ENCODE measurements at places on chromosomes 2 and 18.
A peak's percentile ranks its signal among the peaks of the same experiment; 100 is the strongest.

GRCh38 chr18:47912794-47913585, 17.5 kb downstream of the SMAD2 start:
- no peak for DNase-seq

- DNase-seq: no peak
Measured at GRCh38 chr2:30666266-30666874, 140.9 kb downstream of the CAPN13 start.

- DNase-seq: no peak
Measured at GRCh38 chr2:109407276-109408042, 206.3 kb downstream of the SEPTIN10 start.

GRCh38 chr2:218395456-218395825, 4.2 kb upstream of the CTDSP1 start:
- no peak for DNase-seq

DNA sequence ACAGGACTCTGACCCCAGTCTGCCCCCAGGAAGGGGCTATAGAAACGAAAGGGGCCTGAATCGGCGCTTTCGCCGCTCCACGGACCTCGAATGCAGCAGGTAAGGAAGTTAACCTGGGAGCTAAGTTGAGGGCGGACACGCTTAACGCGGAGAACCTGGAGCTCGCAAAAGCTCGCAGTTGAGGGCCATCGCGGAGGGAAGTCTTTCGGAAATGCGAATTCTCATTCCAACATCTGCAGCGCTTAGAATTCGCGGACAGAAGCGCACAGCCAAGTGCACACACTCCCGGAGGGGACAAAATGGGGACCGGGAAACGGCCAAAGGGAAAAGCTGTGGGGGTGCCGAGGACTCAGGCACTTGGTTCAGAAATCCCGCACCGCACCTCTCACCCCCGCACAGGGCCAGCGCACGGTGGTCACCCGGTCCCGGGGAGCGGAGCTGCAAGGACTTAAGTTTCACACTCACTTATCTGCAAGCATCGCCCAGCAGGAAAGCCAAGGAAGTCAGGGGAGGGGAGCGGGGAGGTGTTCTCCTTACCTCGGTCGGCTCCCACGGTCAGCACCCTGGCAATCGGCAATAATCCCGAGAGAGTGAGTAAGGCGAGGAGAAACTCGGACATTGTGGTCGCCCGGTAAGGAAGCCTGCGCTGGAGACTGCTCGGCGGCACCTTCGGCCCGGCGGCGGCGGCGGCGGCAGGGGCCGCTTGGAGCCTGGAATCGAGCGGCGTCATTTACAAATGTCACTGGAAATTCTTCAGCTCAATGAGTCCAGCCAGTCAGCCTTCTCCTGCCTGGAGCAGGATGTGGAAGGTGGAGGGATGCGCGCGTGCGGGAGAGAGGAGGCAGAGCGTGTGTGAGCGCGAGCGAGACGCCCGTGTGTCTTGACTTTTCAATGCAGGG, 456 bp downstream of the LRP1B start:
- peak; percentile 8 for DNase-seq

- DNase-seq: no peak
Measured at GRCh38 chr2:240239325-240239724, 98.9 kb upstream of the OTOS start.

DNA sequence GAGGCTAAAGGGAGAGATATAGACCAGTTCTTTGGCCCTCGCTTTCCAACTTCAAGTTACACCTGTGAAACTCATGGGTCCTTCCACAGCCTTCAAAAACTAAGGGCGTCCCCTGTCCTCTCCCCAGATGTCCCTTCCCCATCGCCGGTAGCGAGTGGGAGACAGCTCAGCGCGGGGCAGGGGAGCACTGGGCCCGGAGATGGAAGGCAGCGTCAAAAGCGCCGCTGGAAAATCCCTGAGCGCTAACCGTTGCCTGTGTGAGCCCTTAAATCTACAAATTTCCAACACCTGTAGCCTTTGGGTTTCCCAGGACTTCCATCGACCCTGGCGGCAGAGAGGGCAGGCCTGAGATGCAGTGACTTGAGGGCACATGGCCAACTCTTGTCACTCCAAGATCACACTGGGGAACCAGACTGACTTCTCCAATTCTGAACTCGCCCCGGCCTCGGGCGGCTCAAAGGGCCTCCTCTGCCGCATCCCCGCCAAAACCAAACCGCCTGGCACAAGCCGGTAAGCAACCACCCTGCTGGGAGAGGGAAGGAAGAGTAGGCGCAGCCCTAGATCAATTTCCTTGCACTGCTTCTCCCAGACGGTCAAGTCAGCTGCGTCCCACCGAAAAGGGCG, 879 bp upstream of the EPAS1 start:
- DNase-seq: peak; percentile 39

DNA sequence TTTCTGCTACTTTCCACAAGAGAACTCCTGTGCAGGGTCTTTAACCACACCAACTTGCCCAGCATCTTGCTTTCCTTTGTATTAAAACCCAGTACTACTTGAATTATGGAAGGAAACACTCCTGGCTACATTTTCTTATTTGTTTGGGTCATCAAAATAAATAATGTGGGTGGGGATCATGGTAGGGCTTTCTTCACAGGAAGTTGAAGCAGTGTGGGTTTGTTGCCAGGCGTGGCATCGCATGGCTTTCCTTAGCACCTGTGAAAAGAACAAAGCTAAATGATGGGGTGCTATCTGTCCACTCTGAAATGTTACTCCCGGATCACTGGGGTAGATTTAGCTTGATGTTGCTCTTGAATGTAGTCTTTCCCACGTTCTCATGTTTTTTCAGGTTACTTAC, 18.7 kb downstream of the ARHGAP25 start:
- DNase-seq: no peak

GRCh38 chr18:73884868-73885267, 262.8 kb downstream of the FBXO15 start:
- no peak for DNase-seq

- no peak for DNase-seq
Measured at GRCh38 chr2:56314796-56315195, 131.0 kb downstream of the CCDC85A start.

GRCh38 chr2:179556425-179556824, 291.8 kb upstream of the SESTD1 start:
- DNase-seq: no peak

- DNase-seq: no peak
Measured at GRCh38 chr2:3073704-3074103, 303.9 kb downstream of the EIPR1 start.

GRCh38 chr2:238286551-238286950, 1.9 kb downstream of the PER2 start:
- DNase-seq: no peak

GRCh38 chr2:19364014-19364413, 5.6 kb upstream of the OSR1 start:
- DNase-seq: no peak

- DNase-seq: no peak
Measured at GRCh38 chr2:96273763-96274162, 7.7 kb downstream of the CIAO1 start.

- no peak for DNase-seq
Measured at GRCh38 chr2:67834482-67834881, 228.3 kb downstream of the C1D start.

DNA sequence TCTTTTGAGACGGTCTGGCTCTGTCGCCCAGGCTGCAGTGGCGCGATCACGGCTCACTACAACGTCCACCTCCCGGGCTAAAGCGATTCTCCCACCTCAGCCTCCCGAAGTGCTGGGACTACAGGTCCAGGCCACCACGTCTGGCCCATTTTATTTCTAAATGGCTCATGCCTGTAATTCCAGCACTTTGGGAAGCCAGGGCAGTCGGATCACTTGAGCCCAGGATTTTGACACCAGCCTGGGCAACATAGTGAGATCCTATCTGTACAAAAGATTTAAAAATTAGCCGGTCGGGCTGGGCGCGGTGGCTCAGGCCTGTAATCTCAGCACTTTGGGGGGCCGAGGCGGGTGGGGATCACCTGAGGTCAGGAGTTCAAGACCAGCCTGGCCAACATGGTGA, 26.4 kb upstream of the EFHD1 start:
- no peak for DNase-seq

- DNase-seq: no peak
Measured at GRCh38 chr2:181037922-181038321, 57.5 kb downstream of the UBE2E3 start.

DNA sequence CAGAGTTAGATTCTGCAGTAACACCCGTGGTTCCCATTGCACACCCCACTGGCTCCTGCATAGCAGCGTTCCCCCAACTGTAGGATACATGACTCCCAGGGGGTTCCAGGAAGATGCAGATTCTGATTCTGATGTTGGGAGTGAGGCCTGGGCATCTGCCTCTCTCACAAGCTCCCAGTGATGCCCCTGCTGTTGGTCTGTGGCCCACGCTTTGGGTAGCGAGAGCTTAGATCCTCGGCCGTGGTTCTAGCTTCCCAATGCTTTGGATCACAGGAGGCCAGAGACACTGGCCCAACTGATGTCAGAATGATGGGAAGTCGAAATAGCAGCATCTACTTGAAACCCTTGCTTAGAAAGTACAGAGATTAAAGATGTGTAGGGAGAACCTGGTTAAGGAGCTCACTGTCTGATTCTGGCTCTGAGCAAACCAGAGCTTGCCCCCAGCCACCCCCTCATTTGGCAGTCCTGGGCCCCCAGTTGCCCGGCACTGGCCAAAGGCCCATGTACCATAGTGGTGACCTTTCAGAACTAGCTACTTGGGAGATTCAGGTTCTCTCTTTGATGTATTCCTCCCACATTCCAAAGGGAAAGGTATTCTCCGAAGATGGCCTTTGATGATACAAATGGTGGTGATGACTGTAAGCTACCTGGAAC, 197.5 kb downstream of the FAM210A start:
- DNase-seq: no peak

DNA sequence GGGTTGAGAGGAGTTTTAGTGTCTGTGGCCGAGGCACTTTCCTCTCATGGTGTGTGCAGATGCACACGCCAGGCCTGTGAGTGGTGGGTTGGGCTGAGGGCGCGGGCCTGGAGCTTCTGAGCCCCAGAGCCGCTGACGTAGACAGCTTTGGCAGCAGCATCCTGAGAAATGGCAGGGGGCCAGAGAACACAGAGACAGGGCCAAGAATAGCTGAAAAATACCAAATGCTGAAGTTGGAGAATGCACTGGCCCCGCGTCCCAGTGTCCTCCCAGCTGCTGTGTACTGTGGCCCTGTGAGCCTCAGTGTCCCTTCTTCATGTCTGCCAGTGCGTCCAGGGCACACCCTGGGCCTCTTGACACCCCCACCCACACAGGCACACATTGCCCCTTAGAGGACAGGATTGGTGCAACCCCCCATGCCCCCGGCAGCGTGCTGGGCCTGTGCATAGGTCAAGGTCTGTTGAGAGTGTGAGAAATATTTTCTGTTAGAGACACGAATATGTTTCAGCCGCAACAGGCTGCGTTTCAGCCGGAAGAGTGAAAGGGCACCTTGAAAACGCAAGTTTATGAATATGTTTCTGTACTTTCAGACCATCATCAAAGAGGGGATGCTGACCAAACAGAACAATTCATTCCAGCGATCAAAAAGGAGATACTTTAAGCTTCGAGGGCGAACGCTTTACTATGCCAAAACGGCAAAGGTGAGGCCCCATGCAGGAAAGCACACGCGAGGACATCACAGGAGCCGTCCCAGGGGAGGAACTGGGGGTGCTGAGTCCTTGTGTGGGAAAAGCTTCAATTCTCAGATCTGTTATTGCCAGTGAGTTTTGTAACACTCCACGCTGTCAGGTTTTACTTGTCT, 33.6 kb downstream of the DGKD start:
- no peak for DNase-seq

- no peak for DNase-seq
Measured at GRCh38 chr2:5123582-5124196, 568.5 kb upstream of the SOX11 start.

GRCh38 chr2:127403460-127403859, 14.8 kb upstream of the PROC start:
- DNase-seq: no peak

DNA sequence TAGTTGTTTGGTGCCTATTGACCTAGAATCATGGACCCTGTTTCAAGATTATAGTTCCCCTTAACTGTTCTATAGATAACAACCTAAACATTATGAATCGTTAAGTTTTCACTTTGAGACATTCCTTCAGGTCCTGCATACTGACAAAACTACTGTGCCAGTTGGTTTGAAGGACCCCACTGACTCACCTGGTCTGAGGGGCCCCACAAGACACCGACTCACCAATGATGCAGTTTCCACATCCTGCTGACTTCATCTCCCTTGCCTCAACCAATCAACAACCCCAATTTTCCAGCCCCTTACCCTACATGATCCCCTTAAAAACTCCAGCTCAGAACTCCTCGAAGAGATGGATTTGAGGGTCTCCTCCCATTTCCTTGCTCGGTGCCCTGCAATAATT, 89.6 kb upstream of the CCDC141 start:
- no peak for DNase-seq

DNA sequence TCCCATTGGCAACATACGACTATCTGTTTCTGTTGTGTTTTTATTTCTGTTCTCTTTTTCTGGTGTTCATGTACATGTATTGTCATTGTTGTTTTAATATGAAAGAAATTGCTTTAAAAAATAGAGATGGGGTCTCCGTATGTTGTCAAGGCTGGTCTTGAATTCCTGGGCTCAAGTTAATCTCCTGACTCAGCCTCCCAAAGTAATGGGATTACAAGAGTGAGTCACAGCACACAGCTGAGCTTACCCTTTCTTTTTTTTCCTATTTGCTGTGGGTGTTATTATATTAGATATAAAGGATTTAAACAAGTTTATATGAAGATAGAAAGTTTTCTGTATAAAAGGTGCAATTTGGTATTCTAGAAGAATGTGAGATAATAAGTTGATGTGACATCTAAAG, 554.6 kb downstream of the DSC3 start:
- no peak for DNase-seq

GRCh38 chr2:207734264-207734635, 22.8 kb downstream of the CCNYL1 start:
- DNase-seq: peak; percentile 19

DNA sequence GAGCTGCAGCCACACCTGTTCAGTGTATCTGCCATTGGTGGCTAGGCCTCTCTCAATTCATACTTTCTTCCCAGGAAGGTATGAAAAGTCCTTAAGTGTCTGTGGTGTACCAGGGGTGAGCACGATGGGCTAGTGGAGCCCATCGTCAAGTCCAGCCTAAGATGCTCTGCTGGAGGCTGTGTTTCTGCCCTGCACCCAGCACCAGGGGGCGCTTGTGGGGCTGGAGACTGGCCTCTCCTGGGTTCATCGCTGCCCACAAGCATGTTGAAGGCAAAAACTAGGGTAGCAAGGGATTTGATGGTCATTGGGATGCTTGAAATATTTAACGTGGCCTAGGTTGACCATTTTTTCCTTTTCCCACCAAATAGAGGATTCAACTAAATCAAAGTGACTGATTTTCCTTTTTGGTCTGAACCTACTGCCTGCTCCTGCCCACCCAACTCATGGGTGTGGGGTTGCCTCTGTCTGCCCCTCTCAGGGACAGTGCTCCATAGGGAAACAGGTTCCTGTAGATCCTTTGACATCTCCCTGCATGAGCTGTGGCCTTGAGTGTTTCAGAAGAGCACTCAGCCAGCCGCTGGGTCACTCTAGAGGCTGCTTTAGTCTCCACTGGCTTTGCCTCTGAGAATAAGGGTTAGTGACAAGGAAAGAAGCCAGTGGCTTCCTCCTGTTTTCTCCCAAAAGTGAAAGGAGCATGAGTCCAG, 59.0 kb downstream of the TPGS2 start:
- DNase-seq: peak; percentile 36

Measured in HuH-7.5 (cell line).